Colonic mucosa (tissue), 4 donors: ENCODE measurements at places on chromosomes 7 and 10.

- DNase-seq = peak; percentile 11
Observed at GRCh38 chr7:30813466-30813865, 42.2 kb downstream of the MINDY4 start.

GRCh38 chr10:60234551-60234950, 155.1 kb downstream of the ANK3 start:
- DNase-seq = no peak

GRCh38 chr7:122831436-122831835, 54.8 kb downstream of the CADPS2 start:
- DNase-seq = no peak

GRCh38 chr7:135666846-135667245, 4.5 kb downstream of the STMP1 start:
- no peak for DNase-seq

- DNase-seq = no peak
Observed at GRCh38 chr10:95501203-95502094, 59.7 kb downstream of the SORBS1 start.
